Activated CD4-positive, alpha-beta T cell treated with anti-CD3 and anti-CD28 coated beads for 36 hours (primary cell): ENCODE measurements at places on chromosomes 6 and 20. TPM values are rescaled to one million over a fixed set of nuclear protein-coding genes. Genes with fewer than 3 reads are reported as not detected.

GRCh38 chr6:75344021-75344420 lies 59.4 kb upstream of the TMEM30A start:
- H3K27ac ChIP-seq: no peak overlapping the region
- H3K4me3 ChIP-seq: no peak overlapping the region
- H3K27me3 ChIP-seq: peaks cover 15% of the 10 kb centered on the region
- no peak for DNase-seq
- no peaks in the 10 kb centered on the region for H3K4me1 ChIP-seq

Gene EZR
- total RNA-seq: 203 TPM

- no peaks in the 10 kb centered on the region for H3K27me3 ChIP-seq
- H3K36me3 ChIP-seq: peaks cover 61% of the 10 kb centered on the region
- peaks cover 70% of the 10 kb centered on the region for H3K4me1 ChIP-seq
- peak; percentile 34 for DNase-seq
Observed at GRCh38 chr6:79034865-79035264, 43.2 kb downstream of the PHIP start.

Gene CCND3
- 625 TPM for total RNA-seq

- H3K4me3 ChIP-seq: no peak overlapping the region
- H3K4me1 ChIP-seq: peaks cover 10% of the 10 kb centered on the region
- no peak overlapping the region for H3K27ac ChIP-seq
- DNase-seq: no peak
Observed at GRCh38 chr20:19544684-19545083, 213.4 kb upstream of the RIN2 start.

DNA sequence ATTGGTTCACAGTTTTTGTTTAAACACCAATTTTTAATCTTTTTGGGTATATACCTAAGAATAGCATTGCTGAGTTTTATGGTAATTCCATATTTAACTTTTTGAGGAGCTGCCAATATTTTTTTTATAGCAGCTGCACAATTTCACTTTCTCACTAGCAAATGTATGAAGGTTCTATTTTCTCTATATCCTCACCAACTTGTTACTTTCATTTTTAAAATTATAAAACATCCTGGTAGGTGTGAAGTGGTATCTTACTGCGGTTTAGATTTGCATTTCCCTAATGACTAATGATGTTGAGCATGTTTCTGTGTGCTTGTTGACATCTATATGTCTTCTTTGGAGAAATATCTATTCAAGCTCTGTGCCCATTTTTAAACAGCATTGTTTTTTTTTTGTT lies 452.1 kb downstream of the GRIK2 start:
- H3K36me3 ChIP-seq: no peaks in the 10 kb centered on the region
- no peak overlapping the region for H3K4me3 ChIP-seq
- no peaks in the 10 kb centered on the region for H3K4me1 ChIP-seq
- no peak for DNase-seq
- no peak overlapping the region for H3K27ac ChIP-seq

DNA sequence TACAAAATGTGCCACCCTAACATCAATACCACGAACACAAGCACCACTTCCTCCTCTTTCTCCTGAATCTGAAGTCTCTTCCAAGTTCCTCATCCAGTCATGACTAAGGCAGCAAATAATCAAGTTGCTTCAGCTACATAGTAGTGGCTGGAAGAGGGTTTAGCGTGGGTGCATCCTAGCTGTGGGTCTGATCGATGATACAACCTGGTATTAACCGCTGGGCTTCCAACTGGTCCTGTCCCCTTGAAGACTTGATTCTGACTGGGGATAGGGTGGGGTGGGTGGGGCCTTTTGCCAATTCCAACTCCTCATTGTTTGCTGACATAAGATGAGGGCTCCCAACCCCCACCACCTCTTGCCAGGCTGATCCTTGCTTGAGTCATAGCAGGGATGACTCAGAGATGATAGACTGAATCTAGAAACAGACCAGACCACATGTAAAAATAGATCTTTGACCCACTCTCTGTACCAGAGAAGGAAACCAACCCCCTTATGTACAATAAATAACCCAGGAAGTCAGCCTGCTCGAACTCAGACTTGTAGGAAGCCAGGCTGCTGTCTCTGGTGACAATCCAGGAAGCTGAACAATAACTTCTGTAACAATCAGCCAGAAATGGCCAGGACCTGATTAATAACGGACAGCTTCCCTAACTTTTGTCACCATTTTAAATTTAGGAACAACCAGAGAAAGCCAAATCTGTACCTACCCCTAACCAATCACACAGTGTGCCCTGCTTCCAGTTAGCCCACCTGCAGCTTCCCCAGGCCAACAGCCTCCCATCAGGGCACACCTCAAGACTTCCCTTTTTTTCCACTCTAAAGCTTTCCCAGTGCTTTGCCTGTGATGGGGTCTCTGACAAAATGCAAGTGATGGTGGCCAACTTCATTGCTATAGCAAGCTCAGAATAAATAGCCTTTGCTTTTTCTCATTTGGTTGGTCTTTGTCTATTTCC lies 68.9 kb upstream of the FAM184A start:
- peaks cover 45% of the 10 kb centered on the region for H3K4me1 ChIP-seq
- H3K27me3 ChIP-seq: peaks cover 5% of the 10 kb centered on the region
- DNase-seq: peak; percentile 78
- no peaks in the 10 kb centered on the region for H3K36me3 ChIP-seq
- peak overlapping the region; percentile 27 for H3K27ac ChIP-seq

Gene F13A1
- total RNA-seq: not detected

Gene ENPP4
- 6.0 TPM for total RNA-seq

- DNase-seq: no peak
- H3K4me1 ChIP-seq: peaks cover 9% of the 10 kb centered on the region
- no peak overlapping the region for H3K4me3 ChIP-seq
- H3K27me3 ChIP-seq: peaks cover 55% of the 10 kb centered on the region
- no peaks in the 10 kb centered on the region for H3K36me3 ChIP-seq
Observed at GRCh38 chr6:17984812-17985670, 2.4 kb downstream of the KIF13A start.

Gene PSMG4
- total RNA-seq: 23.2 TPM

Gene HLA-DQA1
- 0.61 TPM for total RNA-seq

- no peaks in the 10 kb centered on the region for H3K36me3 ChIP-seq
- DNase-seq: no peak
- no peaks in the 10 kb centered on the region for H3K27me3 ChIP-seq
Observed at GRCh38 chr6:140729521-140729920, 1355.1 kb upstream of the CITED2 start.

- no peaks in the 10 kb centered on the region for H3K4me1 ChIP-seq
- no peaks in the 10 kb centered on the region for H3K36me3 ChIP-seq
- H3K4me3 ChIP-seq: no peak overlapping the region
- no peak for DNase-seq
Observed at GRCh38 chr20:8421981-8422380, 289.9 kb downstream of the PLCB1 start.

DNA sequence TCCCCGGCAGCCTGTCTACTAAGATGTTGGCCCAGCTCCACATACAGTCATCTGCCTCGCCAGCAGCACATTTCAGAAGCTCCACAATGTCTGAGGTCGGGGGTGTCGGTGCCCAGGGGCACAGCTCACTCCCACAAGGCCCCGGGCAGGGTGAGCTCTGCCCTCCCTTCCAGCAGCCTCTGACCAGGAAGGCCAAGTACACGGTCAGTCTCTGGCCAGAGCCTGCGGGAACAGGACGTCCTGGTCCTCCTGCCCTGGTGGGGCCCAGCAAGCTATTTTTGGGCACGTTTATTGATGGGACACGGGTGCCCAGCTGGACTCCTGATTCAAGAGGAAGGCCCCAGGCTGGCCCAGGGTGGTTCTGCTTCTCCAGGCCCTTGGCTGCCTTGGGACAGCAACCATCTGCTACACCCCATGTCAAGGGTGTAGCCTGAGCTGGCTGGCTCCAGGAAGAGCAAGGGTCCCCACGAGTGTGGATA lies 114.9 kb upstream of the PTPN1 start:
- peaks cover 7% of the 10 kb centered on the region for H3K4me1 ChIP-seq
- H3K4me3 ChIP-seq: no peak overlapping the region
- H3K27ac ChIP-seq: no peak overlapping the region
- DNase-seq: no peak

- H3K4me3 ChIP-seq: no peak overlapping the region
- no peak for DNase-seq
- H3K27me3 ChIP-seq: peaks cover 19% of the 10 kb centered on the region
- H3K27ac ChIP-seq: no peak overlapping the region
Observed at GRCh38 chr20:38706509-38706908, 17.8 kb upstream of the SLC32A1 start.

Gene ZNF165
- 4.6 TPM for total RNA-seq

Gene ULBP2
- total RNA-seq: 0.32 TPM

- no peak overlapping the region for H3K4me3 ChIP-seq
- H3K4me1 ChIP-seq: no peaks in the 10 kb centered on the region
- no peaks in the 10 kb centered on the region for H3K36me3 ChIP-seq
Observed at GRCh38 chr6:78324213-78324612, 543.1 kb upstream of the IRAK1BP1 start.

- H3K4me1 ChIP-seq: no peaks in the 10 kb centered on the region
- H3K36me3 ChIP-seq: no peaks in the 10 kb centered on the region
- peaks cover 8% of the 10 kb centered on the region for H3K27me3 ChIP-seq
Observed at GRCh38 chr6:134738211-134738885, 211.6 kb downstream of the ALDH8A1 start.

Gene TCEA2
- total RNA-seq: 50.0 TPM

GRCh38 chr6:81897793-81898192 lies 145.3 kb upstream of the TENT5A start:
- no peak for DNase-seq
- H3K27me3 ChIP-seq: no peaks in the 10 kb centered on the region
- no peak overlapping the region for H3K27ac ChIP-seq
- no peaks in the 10 kb centered on the region for H3K36me3 ChIP-seq
- no peak overlapping the region for H3K4me3 ChIP-seq

Gene GPLD1
- total RNA-seq: 0.67 TPM

DNA sequence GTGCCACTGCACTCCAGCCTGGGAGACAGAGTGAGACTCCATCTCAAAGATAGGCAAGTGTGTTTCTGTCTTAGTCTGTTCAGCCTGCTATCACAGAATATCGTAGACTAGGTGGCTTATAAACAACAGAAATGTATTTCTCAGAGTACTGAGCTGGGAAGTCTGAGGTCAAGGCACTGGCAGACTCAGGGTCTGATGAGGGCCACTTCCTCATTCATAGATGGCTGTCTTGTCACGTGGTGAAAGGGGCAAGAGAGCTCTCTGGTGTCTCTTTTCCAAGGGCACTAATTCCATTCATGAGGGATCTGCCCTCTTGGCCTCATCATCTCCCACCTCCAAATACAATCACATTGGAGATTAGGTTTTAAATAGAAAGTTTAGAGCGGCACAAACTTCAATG lies 95.6 kb upstream of the PHACTR3 start:
- DNase-seq: no peak
- H3K36me3 ChIP-seq: no peaks in the 10 kb centered on the region
- no peaks in the 10 kb centered on the region for H3K4me1 ChIP-seq
- H3K27ac ChIP-seq: no peak overlapping the region
- no peak overlapping the region for H3K4me3 ChIP-seq
- peaks cover 5% of the 10 kb centered on the region for H3K27me3 ChIP-seq

Gene IP6K3
- not detected for total RNA-seq

Gene DDR1
- 12.6 TPM for total RNA-seq

- peaks cover 3% of the 10 kb centered on the region for H3K27me3 ChIP-seq
- H3K36me3 ChIP-seq: no peaks in the 10 kb centered on the region
- no peak overlapping the region for H3K4me3 ChIP-seq
- no peak for DNase-seq
Observed at GRCh38 chr6:165704045-165704748, 41.2 kb upstream of the PDE10A start.

Gene DACT2
- total RNA-seq: 0.39 TPM

Gene EXOC2
- 38.9 TPM for total RNA-seq

DNA sequence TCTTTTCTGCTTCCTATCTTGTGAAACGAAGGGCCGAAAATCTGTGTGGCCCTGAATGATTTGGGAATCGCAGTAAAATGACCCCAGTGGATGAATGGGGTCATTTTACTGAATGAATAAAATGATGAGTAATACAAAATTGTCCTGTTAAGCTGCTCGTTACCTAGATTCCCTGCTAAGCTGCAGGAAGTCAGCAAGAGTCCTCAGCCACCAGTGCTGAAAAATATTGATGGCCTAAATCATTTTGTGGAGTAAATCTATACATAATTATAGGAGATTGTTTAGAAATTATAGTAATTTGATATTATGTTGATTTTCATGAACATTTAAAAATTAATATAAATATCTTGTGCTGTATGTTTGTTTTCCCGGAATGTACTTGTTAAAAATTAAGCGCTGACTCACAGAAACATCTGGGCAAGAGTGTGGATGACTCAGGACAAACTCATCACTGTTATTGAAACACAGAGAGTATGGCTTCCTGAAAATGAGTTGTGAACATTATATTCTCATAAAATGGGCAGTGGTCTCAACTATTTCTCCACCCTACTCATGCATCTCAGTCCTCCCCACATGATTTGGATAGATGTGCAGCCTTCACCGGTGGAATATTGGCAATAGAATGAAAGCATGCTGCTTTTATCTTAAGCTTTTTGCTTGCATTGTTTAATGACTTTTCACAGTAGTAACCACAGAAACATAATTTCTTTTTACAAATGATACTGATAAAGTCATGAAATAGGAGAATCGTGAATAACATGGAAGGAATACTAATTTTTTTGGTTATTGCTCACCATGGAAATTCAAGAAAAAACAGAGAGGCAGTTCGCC lies 36.2 kb upstream of the RGS17 start:
- peaks cover 11% of the 10 kb centered on the region for H3K27me3 ChIP-seq
- no peak overlapping the region for H3K4me3 ChIP-seq
- H3K36me3 ChIP-seq: no peaks in the 10 kb centered on the region
- DNase-seq: no peak

DNA sequence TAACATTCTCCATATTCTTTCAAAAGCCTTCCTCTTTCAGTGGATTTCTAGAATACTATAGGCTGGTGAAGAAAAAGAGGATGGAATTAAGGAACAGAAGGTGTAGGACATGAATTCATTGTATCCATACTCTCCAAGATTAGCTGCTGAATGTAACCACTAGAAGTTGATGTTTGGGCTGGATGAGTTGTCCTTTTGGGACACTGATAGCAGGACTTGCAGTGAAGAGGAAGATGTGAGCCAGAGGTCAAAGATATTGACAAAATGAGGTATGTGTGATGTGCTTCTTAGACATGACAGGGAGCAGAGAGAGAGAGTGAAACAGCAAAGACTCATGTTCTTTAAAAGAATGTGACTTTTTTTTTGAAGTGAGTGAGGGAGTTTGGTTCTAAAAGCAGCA lies 134.3 kb upstream of the MAN1A1 start:
- H3K36me3 ChIP-seq: peaks cover 1% of the 10 kb centered on the region
- no peak overlapping the region for H3K27ac ChIP-seq
- H3K4me1 ChIP-seq: no peaks in the 10 kb centered on the region
- DNase-seq: no peak
- H3K4me3 ChIP-seq: no peak overlapping the region

DNA sequence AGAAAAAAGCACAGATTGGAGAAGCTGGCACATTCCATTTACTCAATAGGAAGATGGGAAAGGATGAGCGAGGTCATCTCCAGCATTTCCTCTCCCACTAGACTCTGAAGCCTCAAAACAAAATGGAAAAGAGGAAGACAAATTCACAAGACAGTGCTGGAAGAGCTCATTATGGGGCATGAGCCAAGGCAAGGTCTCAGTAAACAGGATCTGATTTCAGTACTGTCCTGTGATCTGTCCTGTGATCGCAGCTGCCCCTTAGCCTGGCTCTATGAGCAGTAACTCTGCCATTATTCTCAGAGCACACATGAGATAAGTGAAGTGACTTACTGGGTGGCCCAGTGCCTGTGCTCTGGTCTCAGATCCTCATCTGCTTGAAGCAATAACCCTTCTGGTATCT lies 68.1 kb upstream of the SLC4A11 start:
- no peak overlapping the region for H3K27ac ChIP-seq
- H3K36me3 ChIP-seq: no peaks in the 10 kb centered on the region
- no peak for DNase-seq
- H3K27me3 ChIP-seq: no peaks in the 10 kb centered on the region
- H3K4me3 ChIP-seq: no peak overlapping the region

Gene BICRAL
- 11.5 TPM for total RNA-seq

- peak overlapping the region; percentile 98 for H3K27ac ChIP-seq
- H3K27me3 ChIP-seq: no peaks in the 10 kb centered on the region
- peaks cover 43% of the 10 kb centered on the region for H3K4me1 ChIP-seq
Observed at GRCh38 chr6:159726255-159726917, 920 bp upstream of the WTAP start.
